ENCODE measurements at places on chromosomes 7 and 10.

- peak; percentile 70 for DNase-seq
Measured at GRCh38 chr7:124031919-124032318, 948 bp downstream of the TMEM229A start.

DNA sequence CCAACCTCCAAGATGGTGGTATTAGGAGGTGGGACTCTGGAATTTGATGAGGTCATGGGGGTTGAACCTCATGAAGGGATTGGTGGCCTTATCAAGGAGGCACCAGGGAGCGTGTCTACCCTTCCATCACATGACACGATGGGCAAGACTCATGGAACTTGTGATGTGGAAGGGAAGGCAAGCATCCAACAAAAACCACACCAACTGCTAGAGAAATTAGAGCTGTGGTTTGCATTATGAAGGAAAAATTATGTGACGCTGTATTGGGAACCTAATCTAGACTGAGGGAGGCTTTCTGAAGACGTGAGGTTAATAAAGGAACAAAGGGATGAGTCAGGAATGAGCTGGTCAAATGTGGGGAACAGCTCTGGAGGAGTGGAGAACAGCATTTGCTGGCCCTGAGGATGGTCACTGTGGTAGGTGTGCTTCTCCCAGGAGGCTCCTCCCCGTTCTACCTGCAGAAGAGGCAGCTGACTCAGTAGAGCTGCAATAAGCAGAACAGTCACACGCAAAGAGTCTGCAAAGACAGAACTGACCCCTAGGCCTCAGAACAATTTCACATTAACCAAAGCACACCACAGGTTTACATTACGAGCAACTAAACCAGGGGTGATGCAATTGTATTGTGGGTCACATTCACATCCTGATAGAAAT lies 236.6 kb upstream of the GRB10 start:
- peak; percentile 94 for DNase-seq

DNA sequence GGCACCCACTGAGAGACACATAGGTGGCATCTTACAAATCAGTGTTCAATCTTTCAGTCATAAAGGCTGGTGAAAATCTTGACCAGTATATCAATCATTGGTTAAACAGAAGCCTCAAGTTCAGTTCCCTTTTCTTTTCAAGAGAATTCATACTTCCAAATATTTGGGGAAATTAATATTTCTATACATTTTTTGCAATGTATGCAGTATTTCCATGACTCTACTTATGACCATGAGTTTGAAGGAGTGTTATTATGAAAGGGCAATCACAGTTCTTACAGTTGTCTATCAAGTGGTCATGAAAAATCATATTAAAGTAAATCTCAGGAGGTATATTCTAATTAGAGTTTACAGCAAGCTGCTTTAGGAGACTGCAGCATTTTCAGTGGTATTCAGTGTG lies 724.0 kb downstream of the ANKRD7 start:
- DNase-seq = no peak

DNA sequence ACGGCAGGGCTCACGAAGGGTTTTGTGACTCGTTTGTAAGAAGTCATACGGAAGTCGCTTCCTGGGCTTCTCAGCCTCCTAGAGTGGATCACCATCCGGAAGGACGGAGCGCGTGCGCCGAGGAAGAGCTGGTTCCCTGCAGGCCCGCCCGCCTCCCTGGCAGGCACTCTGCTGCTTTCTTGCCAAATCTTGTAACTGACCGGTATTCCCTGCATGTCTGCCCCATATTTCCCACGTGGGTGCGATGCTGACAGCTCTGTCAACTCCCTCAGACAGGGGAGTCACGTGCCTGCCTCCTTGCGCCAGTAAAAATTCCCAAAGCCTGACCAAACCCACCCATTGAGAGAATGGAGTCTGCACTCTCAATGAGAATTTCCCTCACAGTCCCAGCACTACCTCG lies 12.7 kb downstream of the SHH start:
- peak; percentile 91 for DNase-seq

DNA sequence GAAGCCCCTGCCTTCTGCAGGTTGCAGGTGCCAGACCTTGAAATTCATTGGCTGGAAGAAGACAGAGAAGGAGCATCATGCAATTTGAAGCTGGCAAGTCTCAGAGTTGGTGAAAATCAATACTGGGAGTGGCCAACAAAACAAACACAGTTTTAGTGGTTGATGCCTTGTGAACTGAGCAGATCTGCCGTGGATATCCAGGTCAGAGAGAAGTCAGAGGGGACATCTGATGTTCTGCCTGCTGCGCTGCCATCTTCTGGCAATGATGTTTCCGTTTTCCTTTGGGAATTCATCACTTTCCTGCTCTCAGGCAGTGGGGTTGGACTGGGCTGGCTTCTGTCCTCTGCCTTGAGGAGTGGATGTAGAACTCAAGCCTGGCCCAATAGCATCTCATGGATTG lies 132.0 kb downstream of the RPS24 start:
- DNase-seq = no peak

DNA sequence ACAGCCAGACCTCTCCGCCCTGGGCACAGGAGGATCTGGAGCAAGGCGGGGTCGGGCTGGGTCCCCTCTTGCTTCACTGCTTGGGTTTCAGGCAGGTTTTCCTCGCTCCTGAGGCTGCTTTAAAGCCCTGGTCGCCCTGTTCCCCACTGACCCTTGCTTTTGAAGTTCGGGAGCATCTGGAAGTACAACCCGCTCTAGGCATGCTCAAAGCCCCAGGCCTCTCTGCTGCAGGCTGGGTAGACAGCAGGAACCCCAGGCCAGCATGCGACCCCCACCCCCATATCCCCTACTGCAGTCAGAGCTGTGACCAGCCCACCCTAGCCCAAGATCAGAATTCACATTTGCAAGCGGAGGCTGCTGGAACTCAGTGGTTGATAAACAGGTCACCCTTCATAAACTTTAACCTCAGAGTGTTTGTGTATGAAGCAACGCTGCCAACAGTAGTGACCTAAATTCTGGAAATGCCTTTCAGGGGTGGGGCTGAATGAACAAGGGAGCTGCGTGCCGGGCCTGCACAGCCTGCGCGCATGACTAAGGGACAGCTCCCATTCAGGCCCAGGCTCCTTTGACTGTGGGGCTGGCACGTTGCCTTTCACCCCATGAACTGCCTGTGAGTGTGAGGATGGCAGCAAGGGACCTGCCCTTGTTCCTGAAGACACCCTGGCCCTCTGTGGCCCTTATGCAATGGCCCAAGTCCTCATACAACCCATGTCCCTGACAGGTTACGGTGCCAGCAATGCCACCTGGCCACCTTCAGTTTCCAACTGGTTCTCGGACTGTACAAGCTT lies 52.5 kb downstream of the PROSER2 start:
- peak; percentile 100 for DNase-seq

DNA sequence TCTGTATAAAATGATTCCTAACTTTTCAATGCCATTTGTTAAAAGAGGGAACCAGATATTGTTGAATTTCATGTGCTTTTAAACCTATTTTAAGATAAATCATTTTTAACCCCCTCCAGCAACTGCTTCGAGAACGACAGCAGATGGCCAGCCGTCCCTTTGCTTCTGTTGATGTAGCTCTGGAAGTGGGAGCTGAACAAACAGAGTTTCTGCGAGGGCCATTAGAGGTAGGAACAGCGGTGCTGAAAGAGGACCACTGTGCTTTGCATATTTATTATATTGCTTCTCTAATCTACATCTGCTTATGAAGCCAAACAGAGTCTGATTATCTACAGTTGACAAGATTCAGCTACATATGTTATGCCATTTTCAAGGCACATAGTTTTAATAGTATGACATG lies 545.9 kb downstream of the GFRA1 start:
- peak; percentile 15 for DNase-seq

DNA sequence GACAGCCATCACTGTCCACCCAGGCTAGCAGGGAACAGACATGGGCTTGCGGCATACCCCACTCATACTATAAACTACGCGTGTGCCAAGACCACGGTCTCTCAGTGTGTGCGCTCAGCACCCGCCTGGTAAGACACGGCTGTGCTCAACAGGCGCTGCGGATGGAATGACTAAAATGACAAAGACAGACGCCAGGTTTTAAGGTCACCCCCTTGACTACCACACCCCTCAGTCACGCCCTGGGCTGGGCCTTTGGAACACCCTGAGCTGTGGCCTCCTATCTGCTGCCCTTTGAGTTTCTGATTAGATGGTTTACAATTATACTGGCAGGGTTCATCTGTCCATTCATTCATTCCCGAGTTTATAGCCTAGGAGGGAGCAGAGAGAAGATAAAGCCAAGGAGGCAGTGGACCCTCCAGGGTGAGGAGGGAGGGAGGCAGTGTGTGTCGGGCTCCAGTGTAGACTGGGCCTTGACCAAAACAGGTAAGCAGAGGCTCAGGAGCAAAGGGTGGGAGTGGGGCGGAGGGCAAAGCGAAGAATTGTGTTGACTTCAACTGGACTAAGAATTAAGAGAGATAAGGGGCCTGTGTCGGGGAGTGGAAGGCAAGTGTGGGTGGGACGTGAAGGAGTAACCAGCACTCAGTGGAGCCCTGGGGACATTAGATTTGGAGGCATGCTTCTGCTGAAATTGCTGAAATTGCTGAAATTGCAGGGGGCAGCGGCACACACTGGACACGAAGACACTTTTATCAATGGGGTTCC lies 35.0 kb downstream of the TNS3 start:
- peak; percentile 39 for DNase-seq

- DNase-seq = peak; percentile 95
Measured at GRCh38 chr10:78952686-78953085, 116.1 kb upstream of the ZMIZ1 start.

GRCh38 chr10:44476409-44477045 lies 91.6 kb upstream of the CXCL12 start:
- peak; percentile 78 for DNase-seq

DNA sequence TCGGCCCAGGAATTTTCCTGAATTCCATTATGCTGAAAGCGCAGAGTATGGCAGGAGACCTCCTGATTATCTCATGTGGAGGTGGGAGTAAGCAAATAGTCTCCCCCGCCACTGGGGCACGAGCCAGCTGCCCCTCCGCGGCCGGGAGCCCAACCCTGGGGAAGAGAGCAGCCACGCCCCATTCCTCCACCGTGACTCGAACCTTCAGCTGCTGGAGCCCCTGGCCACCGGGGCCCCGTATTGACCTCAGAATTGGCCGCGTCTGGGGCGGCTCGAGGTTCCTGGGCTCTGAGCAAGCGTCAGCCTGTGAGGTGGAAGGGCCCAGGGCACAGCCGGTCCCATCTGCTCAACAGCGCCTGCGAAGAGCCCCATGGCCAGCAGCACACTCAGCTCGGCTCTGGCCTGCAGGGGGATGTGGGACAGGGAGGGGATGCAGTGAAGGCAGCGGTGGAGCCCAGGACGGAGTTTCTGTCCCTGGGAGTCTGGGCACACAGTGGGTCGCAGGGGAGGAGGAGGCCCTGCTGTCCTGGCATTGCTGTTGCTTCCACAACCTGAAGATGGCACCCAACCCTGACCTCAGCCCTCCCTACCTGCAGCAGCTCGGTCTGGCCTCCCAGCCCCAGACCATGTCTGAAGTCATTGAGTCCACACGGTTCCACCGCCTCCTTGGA lies 97.8 kb downstream of the CHST15 start:
- peak; percentile 98 for DNase-seq

DNA sequence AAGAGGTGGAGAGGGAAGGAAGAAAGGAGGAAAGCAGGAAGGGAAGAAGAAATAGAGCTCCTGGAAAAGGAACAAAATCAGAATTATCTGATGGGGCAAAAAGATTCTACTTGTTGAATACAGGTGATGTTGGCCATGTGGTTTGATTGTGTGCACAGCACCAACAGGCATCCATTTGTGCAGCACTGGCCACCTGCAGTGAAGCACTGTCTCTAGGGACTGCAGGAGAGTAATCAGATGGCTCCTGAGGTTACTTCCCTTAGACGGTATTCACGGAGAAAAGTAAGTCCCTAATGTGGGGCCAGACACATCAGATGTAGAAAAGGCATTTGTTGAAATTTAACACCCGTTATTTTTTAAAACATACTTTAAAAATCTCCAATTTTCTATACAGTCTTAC lies 135.3 kb upstream of the VIPR2 start:
- DNase-seq = peak; percentile 32

- DNase-seq = peak; percentile 39
Measured at GRCh38 chr10:43237631-43238446, 29.0 kb downstream of the RASGEF1A start.

- DNase-seq = peak; percentile 97
Measured at GRCh38 chr10:122113161-122113944, 124.4 kb downstream of the TACC2 start.

DNA sequence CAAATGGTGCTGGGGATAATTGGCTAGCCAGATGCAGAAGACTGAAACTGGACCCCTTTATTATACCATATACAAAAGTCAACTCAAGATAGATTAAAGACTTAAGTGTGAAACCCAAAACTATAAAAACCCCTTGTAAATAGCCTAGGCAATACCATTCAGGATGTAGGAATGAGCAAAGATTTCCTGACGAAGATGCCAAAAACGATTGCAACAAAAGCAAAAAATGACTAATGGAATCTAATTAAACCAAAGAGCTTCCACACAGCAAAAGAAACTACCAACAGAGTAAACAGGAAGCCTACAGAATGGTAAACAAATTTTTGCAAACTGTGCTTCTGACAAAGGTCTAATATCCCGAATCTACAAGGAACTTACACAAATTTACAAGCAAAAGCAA lies 30.9 kb upstream of the PLXDC2 start:
- DNase-seq = no peak

DNA sequence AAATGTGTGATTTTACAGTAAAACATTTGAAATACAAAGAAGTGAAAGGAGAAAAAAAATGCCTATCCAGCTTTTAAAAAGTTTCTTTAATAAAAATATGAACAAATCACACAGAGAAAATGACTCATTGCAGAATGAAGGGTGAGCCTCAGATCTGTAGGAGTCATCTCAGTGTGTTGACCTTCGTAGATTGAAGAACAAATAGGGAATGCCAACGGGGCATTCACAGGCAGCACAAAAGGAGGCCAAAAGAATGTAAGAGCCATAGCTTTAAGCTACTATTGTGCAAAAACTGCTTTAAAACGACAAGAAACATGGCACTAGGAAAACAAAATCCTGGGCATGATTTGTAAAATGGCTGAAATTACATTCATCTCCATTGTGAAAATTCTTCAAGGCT lies 782.7 kb upstream of the CELF2 start:
- DNase-seq = no peak

DNA sequence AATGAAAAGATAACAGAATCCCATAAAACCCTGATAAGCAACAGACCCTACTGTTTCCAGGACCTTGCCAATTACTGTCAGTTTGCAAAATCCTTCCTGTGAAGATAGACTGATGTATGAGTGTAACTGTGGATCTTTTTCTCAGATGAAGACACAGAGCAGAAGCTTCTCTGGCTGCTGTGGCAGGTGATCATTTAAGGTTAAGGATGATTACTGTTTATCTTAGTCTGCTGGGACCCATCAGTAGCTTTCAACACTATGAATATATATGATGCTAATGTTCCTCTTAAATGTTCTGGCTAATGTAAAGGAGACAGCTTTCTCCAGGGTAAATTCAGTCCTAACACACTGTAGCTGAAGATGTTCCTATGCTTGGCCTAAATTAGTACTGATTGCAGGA lies 56.0 kb upstream of the CTTNBP2 start:
- no peak for DNase-seq

GRCh38 chr7:32043688-32044087 lies 26.5 kb downstream of the PDE1C start:
- peak; percentile 39 for DNase-seq

GRCh38 chr10:68597407-68597806 lies 37.3 kb downstream of the TET1 start:
- DNase-seq = no peak

Measured in osteoblast (primary cell).